ENCODE measurements at places on chromosomes 5 and 9. TPM values are rescaled to one million over a fixed set of nuclear protein-coding genes. Genes with fewer than 3 reads are reported as not detected.

HRH2 gene
- 2.9 TPM for total RNA-seq

CD274 gene
- 6.7 TPM for total RNA-seq

PNPLA7 gene
- total RNA-seq = 20.0 TPM

PTPRD gene
- total RNA-seq = not detected

DBH gene
- total RNA-seq = 0.82 TPM

STING1 gene
- total RNA-seq = 137 TPM

ZNF883 gene
- total RNA-seq = not detected

GPR150 gene
- total RNA-seq = 2.2 TPM

PCDHGA5 gene
- total RNA-seq = 0.43 TPM

PRUNE2 gene
- 0.20 TPM for total RNA-seq

KIF24 gene
- 0.41 TPM for total RNA-seq

HSPA9 gene
- 149 TPM for total RNA-seq

ABCA1 gene
- total RNA-seq = 0.44 TPM

SLCO6A1 gene
- not detected for total RNA-seq

HTR4 gene
- not detected for total RNA-seq

TEX53 gene
- not detected for total RNA-seq

SPAAR gene
- total RNA-seq = not detected

IGFBPL1 gene
- not detected for total RNA-seq

NOTCH1 gene
- 96.1 TPM for total RNA-seq

MLANA gene
- total RNA-seq = not detected

ADCY2 gene
- total RNA-seq = not detected

OTULIN gene
- total RNA-seq = 67.1 TPM

SCGB3A2 gene
- total RNA-seq = not detected

All from T-cell (primary cell).